Colonic mucosa (tissue), 4 donors: ENCODE measurements at places on chromosomes 5 and 9.

DNA sequence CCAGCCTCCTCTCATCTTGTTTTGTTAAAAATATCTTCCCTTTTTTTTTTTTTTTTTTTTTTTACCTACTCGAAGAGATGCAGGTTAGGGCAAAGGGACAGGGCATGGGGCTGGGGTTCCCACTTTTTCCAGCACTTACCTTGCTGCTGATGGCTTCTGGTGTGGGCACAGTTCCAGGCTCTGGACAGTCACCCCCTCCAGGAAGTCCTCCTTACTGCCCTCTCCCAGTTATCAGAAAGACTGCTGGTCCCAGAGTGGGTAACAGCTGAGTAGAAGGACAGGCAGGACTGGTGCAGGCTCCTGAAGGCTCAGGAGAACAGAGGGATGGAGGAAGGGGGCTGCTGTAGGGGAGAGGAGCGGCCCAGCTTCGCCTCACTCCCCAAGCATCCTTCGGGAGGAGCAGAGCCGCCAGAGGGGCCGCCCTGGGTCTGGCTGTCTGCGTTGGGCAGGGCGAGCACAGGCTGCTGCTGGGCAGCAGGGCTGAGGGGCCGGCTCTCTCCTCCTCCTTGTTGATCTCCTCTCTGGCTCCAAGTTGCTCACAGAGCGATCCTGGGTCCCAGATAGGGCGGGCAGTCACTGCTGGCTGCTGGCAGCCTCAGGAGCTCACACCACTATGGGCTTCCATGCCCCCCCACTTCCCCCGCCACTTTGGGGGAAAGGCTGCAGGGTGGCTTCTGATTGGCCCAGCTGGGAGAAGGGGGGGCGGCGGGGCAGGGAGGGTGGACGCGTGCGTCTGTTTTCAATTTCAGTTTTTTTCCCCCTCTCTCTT lies at the start of gene PDGFRB:
Gene PDGFRB (minus strand): TSS at position 588 of the 769 bp plus-strand sequence. CDS start 18,798 bp downstream, outside the sequence.
- H3K27me3 ChIP-seq: no peaks in the 10 kb centered on the region
- H3K36me3 ChIP-seq: no peaks in the 10 kb centered on the region
- no peaks in the 10 kb centered on the region for H3K4me1 ChIP-seq
- peak within 1 kb of the TSS; percentile 73 for H3K27ac ChIP-seq
- H3K4me3 ChIP-seq: peak within 1 kb of the TSS; percentile 25

GRCh38 chr5:161685461-161685860 lies at the start of gene GABRA6:
TSS of gene GABRA6 (plus strand) at chr5:161685721. CDS start at chr5:161685990, 269 bp downstream.
- no peaks in the 10 kb centered on the region for H3K27me3 ChIP-seq
- H3K4me1 ChIP-seq: no peaks in the 10 kb centered on the region
- no peak within 1 kb of the TSS for H3K4me3 ChIP-seq
- no peak for DNase-seq
- no peak within 1 kb of the TSS for H3K27ac ChIP-seq

- H3K4me1 ChIP-seq: no peaks in the 10 kb centered on the region
- DNase-seq: no peak
- H3K27ac ChIP-seq: no peak overlapping the region
- no peaks in the 10 kb centered on the region for H3K27me3 ChIP-seq
- H3K36me3 ChIP-seq: no peaks in the 10 kb centered on the region
These were observed 104.7 kb downstream of the RAB3C start for GRCh38 chr5:58687595-58687994.

GRCh38 chr5:43973318-43973717 lies 370.3 kb downstream of the NNT start:
- no peak for DNase-seq
- H3K27ac ChIP-seq: no peak overlapping the region
- H3K27me3 ChIP-seq: no peaks in the 10 kb centered on the region
- H3K36me3 ChIP-seq: no peaks in the 10 kb centered on the region

DNA sequence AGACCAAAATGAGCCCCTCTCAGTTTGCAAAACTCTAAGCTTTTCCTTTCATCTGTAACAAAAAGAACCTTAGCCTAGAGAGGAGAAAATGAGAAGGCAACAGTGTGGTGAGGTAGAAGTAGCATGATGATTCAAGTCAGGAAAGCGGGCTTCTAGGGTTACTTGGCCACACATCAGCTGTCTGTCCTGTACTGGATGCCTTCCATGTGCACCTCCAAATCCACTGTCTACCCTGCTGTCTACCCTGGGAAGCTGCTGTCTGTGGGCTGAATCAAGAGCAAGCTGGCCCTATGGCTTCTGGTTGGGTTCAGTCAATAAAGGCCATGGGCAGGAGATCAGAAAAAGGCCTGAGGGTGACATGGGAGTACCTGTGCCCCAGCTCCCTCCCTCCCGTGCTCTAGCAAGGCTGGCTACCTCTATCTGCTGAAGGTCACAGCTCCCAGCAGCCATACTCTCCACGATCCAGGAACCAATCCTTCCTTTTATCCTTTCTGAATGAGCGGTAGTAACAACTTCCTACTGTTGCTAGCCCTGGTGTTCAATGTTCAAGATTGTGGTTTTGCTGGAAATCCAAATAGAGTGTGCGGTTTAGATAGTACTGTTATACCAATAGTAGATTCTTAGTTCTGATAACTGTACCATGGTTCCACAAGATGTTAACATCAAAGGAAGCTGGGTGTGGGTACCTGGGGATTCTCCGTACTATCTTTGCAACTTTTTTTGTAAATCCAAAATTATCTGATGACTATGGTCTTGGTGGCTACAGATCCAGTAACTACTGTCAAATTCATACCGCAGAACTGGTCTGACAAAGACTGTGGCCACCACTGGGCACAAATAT lies 191.0 kb downstream of the ESM1 start:
- H3K4me3 ChIP-seq: no peak overlapping the region
- no peaks in the 10 kb centered on the region for H3K4me1 ChIP-seq
- no peak for DNase-seq
- no peaks in the 10 kb centered on the region for H3K27me3 ChIP-seq
- no peak overlapping the region for H3K27ac ChIP-seq

DNA sequence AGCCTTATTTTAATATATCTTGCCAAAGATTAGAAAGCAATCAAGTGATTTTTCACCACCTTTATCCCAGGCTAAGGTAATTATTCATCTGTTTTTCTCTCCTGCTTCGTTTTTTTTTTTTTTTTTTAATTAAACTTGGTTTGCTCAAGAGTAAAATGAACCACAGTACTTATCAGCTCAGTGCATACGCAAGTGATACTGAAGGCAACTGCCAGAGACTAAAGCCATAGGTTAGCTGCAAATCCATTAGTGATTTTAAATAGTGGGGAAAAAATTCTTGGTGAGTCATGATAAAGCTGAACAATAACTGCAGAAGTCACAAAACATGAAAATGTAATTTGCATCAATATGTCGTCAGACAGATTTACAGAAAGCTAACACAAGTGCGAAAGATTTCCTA lies 829.1 kb downstream of the PTPRD start:
- no peak overlapping the region for H3K27ac ChIP-seq
- no peaks in the 10 kb centered on the region for H3K36me3 ChIP-seq
- H3K4me1 ChIP-seq: no peaks in the 10 kb centered on the region
- H3K4me3 ChIP-seq: no peak overlapping the region

- no peaks in the 10 kb centered on the region for H3K4me1 ChIP-seq
- H3K27me3 ChIP-seq: no peaks in the 10 kb centered on the region
- H3K4me3 ChIP-seq: no peak overlapping the region
- no peaks in the 10 kb centered on the region for H3K36me3 ChIP-seq
- DNase-seq: no peak
- no peak overlapping the region for H3K27ac ChIP-seq
These were observed 100.4 kb upstream of the FAM174A start for GRCh38 chr5:100434815-100435214.

DNA sequence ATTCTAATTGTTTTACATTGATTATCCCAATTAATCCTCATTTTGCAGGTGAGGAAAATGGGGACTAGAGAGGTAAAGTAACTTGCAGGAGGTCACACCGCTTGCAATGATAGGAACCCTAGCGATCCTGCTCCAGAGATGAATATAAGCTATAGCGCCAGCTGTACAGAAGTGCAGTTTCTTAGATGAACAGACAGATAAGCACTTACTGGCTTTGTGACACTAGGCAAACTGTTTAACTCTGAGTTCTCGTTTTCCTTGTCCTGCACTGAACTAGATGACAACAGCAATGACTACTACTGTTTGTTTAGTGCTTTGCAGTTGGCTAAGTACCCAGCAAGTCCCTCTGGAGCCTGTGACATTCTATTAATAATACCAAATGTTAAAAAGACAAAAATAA lies 11.1 kb downstream of the LHX6 start:
- H3K4me1 ChIP-seq: peaks cover 11% of the 10 kb centered on the region
- DNase-seq: no peak
- no peaks in the 10 kb centered on the region for H3K36me3 ChIP-seq
- H3K27me3 ChIP-seq: peaks cover 88% of the 10 kb centered on the region

DNA sequence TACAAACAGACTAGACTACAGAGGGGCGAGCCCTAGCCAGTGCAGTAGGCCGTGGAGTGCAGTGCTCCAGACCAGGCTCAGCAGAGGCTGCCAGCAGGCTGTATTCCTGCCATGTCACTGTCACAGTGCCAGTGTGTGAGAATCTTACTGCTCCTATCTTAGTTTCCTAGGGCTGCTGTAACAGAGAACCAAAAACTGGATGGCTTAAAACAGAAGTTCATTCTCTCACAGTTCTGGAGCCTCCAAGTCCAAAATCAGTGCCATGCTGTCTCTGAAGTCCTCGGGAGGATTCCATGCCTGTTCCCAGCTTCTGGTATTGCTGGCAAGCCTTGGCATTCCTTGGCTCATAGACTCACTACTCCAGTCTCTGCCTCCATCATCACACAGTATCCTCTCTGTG lies 75.0 kb upstream of the SAP30L start:
- no peak overlapping the region for H3K4me3 ChIP-seq
- no peaks in the 10 kb centered on the region for H3K36me3 ChIP-seq
- no peak overlapping the region for H3K27ac ChIP-seq
- DNase-seq: no peak
- no peaks in the 10 kb centered on the region for H3K27me3 ChIP-seq
- H3K4me1 ChIP-seq: no peaks in the 10 kb centered on the region

GRCh38 chr5:112697322-112697721 lies 40.4 kb upstream of the APC start:
- no peaks in the 10 kb centered on the region for H3K4me1 ChIP-seq
- H3K27me3 ChIP-seq: no peaks in the 10 kb centered on the region
- no peak overlapping the region for H3K27ac ChIP-seq
- H3K4me3 ChIP-seq: no peak overlapping the region

GRCh38 chr5:74316064-74316603 lies 324.4 kb downstream of the ENC1 start:
- peak overlapping the region; percentile 55 for H3K27ac ChIP-seq
- no peaks in the 10 kb centered on the region for H3K36me3 ChIP-seq
- no peaks in the 10 kb centered on the region for H3K4me1 ChIP-seq
- H3K4me3 ChIP-seq: no peak overlapping the region
- H3K27me3 ChIP-seq: no peaks in the 10 kb centered on the region

DNA sequence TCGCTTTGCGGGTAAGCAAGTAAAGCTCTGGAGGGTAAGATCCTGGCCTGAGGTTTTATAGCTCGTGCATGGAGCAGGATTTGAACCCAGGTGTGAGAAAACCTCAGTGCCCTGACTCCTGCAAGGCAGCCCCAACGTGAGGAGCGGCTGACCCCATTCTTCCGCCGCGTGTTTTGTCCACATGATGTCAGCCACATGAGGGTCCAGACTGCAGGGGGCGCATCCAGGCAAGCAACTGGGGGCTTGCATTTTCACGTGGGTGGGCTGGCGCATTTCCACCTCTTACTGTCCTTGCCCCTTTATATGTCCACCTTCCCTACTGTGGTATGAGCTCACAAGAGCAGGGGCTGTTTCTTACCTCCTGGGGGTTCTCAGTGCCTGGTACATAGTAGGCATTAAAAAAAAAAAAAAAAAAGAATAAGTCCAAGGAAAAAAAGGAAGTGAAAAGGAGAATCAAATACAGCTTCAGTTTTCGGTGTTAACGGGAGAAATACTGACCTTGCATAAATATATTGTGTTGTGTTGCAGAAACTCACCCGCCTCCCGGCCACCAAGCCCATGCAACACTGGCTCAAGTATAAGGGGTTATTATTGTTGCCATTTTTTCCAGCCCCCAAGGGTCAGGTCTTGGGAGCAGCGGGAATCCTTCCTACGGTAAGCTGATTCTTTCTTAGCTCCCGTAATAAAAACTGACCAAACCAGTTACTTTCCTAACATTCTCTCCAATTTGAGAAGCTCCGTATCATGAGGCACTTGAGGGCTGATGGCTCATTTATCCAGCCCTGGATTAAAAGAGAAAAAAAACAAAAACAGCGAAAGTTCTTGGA lies 15.0 kb downstream of the TLX3 start:
- H3K4me3 ChIP-seq: no peak overlapping the region
- H3K27ac ChIP-seq: no peak overlapping the region
- DNase-seq: no peak
- H3K36me3 ChIP-seq: no peaks in the 10 kb centered on the region
- H3K27me3 ChIP-seq: peaks cover 10% of the 10 kb centered on the region
- H3K4me1 ChIP-seq: no peaks in the 10 kb centered on the region

DNA sequence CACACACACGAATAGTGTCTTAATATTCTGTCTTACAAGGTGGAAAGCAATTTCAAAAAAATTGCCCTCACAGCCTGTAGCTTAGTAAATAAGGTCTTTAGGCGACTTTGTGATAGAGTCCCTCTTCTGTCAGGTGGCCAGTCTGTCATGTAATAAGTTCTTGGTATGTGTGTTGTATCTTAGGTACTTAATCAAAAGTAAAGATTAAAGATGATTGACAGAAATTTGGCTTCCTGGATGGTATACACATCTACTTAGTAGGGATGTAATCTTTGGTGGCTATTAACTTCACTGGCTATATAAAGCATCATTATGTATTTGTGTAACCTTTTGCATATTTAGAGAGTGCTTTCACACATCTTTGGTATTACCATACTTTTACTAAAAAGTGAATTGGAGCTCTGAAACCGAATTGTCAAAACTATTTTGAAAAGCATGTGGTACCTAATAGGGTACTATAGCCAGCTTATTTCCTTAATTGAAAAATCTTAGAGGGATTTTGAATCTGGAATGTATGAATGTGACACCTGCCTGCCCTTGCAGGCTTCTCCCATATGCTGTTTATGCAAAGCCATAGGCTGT lies 3.4 kb downstream of the G3BP1 start:
- no peak for DNase-seq
- no peak overlapping the region for H3K27ac ChIP-seq
- H3K4me1 ChIP-seq: peaks cover 10% of the 10 kb centered on the region
- no peak overlapping the region for H3K4me3 ChIP-seq
- no peaks in the 10 kb centered on the region for H3K36me3 ChIP-seq

GRCh38 chr9:68505681-68506409 lies 34.8 kb downstream of the TMEM252 start:
- DNase-seq: no peak
- H3K27me3 ChIP-seq: no peaks in the 10 kb centered on the region
- H3K4me3 ChIP-seq: no peak overlapping the region
- H3K4me1 ChIP-seq: no peaks in the 10 kb centered on the region
- peak overlapping the region; percentile 22 for H3K27ac ChIP-seq

DNA sequence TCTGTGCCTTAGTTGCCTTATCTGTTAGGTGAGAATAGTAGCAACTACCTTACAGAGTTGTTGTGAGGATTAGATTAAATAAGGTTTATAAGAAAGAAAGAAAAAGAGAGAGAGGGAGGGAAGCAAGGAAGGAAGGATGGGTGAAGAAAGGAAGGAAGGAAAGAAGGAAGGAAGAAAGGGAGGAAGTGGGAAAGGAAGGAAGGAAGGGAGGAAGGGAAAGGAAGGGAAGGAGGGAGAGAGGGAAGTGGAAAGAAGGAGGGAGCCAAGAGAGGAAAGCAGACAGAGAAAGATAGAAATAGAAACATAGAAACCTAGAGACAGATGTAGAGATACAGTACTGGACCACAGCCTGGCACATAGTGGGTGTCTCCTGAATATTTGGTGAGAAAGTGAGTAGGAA lies 207.1 kb upstream of the TRIM32 start:
- no peaks in the 10 kb centered on the region for H3K36me3 ChIP-seq
- no peaks in the 10 kb centered on the region for H3K27me3 ChIP-seq

- H3K27ac ChIP-seq: no peak overlapping the region
- no peak for DNase-seq
- H3K4me1 ChIP-seq: no peaks in the 10 kb centered on the region
- no peaks in the 10 kb centered on the region for H3K36me3 ChIP-seq
- no peaks in the 10 kb centered on the region for H3K27me3 ChIP-seq
- H3K4me3 ChIP-seq: no peak overlapping the region
These were observed 1945.9 kb upstream of the NUDT12 start for GRCh38 chr5:105508519-105508918.
